ENCODE measurements at places on chromosomes 5 and 9. TPM values are rescaled to one million over a fixed set of nuclear protein-coding genes. Genes with fewer than 3 reads are reported as not detected.

- DNase-seq = no peak
These were observed 130.2 kb downstream of the ARRDC3 start for GRCh38 chr5:91252916-91253315.

GRCh38 chr5:170306381-170306831 lies 8.8 kb upstream of the LCP2 start:
- no peak for DNase-seq

DNA sequence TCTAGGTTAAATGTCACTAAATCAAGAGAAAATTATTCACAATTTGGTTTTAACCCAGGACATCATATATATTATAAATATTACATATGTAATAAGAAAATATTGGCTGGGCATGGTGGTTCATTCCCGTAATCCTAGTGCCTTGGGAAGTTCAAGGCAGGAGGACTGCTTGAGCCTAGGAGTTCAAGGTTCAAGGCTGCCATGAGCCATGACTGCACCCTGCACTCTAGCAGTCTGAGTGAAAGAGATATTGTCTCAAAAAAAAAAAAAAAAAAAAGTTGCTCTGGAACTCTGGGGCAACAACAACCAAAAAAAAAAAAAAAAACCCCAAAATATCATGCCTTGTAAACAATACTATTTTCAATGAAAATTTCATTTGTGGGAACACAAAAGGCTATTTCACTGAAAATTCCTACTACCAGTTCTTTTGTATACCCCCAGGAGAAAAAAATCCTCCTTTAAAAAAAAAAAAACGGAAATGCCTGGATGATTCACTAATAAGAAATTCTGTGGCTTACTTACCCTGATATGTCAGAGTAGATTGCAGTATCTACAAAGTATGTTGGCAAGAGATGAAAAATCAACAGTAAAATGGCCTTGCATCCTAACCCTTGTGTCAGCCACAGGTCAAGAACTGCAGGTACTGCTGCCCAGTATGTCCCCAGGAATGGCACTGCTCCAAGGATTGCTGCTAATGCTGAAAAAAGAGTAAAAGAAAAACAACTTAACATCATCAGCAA lies 22.6 kb upstream of the CTNNAL1 start:
- peak; percentile 82 for DNase-seq

- no peak for DNase-seq
These were observed 419.4 kb downstream of the ISL1 start for GRCh38 chr5:51802551-51803184.

- DNase-seq = peak; percentile 61
These were observed 43.2 kb downstream of the WWC1 start for GRCh38 chr5:168334695-168335094.

Gene TPD52L3
- total RNA-seq = not detected

GRCh38 chr9:35559792-35560530 lies 45.1 kb upstream of the TESK1 start:
- DNase-seq = no peak

DNA sequence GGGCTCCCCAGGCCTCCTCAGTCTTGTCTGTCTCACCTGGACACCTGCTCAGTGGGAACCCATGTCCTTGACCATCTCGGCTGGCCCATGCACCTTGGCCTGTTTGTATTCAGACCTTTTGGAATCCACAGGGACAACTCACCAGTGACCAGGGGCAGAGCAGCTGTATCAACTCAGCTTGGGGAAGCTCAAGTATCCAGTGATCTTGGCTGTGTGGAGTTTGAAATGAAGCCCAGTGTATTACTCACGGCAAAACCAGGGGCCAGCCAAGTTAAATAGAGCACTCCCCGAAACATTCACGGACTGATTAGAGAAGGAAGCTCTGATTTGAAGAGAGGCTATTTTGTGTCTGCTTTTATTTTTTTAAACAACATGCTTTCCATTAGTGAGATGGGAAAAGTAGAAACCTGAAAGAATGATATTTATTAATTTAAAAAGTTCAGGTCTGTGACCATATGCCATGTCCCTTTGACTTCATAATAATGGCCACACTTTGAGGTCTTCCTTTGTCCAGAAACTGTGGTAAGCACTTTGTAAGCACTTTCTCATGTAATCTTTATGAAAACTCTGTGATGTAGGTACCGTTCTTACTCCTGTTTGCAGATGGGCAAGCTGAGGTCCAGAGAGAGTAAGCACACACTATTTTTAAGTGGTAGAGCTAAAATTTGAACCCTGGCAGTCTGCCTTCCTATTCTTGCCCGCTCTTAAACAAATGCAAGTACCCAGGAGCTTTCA lies 656.5 kb downstream of the BNC2 start:
- DNase-seq = no peak
